Stimulated activated CD8-positive, alpha-beta memory T cell treated with anti-CD3 and anti-CD28 coated beads, Interleukin-7, amount 100 ng/mL, for 1 hour (primary cell): ENCODE measurements at places on chromosomes 1 and 21.

DNA sequence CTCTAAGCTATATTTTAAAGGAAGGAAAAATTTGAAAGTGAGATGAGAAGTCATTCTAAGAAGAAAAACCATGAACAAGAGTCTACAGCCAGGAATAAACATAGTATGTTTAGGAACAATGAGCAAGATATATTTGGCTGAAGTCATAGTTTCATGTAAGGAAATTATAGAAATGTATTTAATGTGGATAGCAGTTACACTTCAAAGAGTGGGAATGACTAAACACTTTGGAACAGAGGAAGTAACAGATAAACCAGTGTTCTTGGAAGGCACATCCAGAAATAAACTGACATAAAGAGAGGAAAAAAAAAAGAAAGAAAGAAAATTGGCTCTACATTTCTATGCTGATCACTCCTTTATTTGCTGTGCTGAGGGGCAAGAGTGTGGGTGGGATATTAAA, 18.0 kb downstream of the C8A start:
- DNase-seq, result no peak

DNA sequence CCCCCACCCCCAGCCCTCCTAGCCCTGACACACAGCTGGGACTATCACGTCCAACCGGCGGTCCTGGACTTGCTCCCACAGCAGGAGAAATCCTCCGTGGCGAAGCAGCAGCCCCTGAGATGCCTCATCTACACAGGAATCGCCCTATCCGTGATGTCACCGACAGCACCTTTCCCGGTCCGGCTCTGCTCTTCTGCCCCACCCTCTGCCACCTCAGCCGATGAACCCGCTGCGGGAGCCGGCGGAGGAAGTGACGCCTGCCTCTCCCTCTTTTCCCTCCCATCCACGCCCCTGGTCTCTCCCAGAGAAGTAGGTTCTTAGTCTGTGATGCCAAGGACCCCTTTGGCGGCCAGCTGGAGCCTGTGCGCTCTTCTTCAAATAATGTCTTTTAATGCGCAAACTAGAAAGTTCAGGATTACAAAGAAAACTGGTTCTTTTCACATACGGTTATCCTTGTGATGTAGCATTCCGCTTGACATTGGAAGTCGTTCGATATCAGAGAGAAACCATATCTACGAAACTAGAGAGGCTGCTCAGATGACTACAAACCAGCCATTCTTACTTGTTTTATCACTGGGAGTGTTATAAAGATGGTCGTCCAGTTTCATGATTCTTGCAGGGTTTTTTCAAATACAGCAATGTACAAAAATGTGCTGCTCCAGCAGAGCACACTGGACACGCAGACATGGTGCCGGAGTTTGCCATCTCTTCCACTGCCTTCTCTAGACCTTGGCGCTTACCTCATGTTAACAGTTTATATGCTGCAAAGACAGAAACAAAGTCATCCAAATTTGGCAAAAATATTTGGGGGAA, 120.3 kb downstream of the PPIAL4G start:
- no peak for DNase-seq

DNA sequence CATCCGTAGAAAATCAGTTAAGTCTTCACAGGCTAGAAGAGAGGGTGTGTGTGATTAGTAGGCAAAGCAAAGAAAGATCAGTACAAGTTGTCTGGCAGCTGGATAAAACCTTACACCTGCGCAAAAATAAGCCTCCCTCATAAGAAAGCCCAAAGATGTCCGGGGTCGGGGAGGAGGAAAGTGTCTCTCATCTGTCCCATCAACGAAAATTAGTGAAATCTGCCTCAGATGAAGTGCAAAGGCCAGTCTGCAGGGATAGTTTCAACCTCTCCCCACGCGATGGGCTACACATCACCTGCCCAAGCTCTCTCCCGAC, 333.9 kb downstream of the SRGAP2C start:
- DNase-seq, result no peak

DNA sequence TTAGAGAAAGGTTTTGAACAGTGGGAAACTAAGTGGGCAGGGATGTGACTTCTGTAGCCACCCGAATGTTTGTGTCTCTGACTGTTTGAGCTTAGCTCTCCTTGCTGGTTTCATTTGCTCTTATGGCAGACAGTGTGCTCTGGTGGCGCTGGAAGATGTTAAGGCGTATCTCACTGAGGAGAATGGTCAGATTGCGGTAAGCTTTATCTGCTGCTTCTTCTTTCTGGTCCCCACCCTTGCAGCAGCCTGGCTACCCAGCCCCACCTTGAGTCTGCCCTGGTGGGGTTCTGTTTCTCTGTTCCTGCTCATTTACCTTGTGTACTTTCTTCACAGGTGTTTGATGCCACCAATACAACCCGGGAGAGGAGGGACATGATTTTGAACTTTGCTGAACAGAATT, 9.9 kb downstream of the PFKFB2 start:
- no peak for DNase-seq

DNA sequence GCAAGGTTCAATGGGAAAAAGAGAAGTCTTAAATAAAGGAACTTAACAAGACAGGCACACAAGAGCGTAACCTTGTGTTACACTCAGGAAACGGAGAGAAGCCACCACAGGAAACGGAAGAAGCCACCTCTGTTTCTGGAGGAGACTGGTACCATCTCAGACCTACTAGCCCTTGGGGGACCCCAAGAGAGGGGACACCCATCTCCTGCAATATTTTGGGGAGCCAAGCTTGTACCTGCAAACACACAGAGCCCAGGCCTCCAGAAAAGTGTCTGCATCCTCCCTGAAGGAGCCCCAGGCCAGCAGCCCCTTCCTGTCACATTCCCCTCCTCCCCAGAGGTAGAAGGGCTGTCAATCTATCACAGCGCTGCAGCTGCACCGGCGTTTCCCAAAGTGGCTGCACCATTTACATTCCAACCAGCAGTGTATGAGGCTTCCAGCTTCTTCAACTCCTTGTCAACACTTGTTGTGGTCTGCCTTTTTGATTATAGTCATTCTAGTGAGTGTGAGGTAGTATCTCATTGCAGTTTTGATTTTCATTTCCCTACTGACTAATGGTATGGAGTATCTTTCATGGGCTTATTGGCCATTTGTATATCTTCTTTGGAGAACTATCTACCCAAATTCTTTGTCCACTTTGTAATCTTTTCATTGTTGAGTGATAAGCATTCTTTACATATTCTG, 23.0 kb upstream of the PADI1 start:
- no peak for DNase-seq

DNA sequence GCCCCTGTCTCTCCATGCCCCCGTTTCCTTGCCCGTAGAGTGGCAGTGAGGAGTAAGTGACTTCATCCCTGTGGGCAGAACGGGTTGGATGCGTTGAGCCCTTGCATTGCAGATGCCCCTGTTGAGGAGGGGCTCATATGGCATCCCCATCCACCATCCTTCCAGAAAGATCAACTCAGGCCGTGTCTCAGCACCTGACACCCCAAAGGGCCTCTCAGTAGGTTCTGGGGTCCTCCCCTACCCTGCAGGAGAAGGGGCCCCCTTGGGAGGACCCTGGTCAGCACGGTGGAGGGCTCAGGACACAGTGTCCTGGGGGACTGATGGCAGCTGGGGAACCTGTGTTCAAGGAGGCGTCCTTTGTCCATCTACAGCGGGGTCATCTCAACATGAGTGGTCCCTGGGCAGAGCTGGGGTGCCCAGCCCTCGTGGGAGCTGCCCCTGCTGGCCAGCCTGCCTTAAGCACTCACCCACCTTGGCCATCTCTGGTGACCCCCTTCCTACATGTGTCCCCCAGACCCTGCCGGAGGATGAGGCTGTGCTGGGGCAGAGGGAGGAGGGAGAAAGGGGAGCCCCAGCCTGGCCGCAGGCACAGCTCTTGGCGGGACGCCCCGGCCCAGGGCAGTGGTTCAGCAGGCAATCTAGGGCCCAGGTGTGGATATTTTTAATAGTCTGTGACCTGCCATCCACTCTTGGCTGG, 48.2 kb upstream of the ACTRT2 start:
- DNase-seq, result no peak

DNA sequence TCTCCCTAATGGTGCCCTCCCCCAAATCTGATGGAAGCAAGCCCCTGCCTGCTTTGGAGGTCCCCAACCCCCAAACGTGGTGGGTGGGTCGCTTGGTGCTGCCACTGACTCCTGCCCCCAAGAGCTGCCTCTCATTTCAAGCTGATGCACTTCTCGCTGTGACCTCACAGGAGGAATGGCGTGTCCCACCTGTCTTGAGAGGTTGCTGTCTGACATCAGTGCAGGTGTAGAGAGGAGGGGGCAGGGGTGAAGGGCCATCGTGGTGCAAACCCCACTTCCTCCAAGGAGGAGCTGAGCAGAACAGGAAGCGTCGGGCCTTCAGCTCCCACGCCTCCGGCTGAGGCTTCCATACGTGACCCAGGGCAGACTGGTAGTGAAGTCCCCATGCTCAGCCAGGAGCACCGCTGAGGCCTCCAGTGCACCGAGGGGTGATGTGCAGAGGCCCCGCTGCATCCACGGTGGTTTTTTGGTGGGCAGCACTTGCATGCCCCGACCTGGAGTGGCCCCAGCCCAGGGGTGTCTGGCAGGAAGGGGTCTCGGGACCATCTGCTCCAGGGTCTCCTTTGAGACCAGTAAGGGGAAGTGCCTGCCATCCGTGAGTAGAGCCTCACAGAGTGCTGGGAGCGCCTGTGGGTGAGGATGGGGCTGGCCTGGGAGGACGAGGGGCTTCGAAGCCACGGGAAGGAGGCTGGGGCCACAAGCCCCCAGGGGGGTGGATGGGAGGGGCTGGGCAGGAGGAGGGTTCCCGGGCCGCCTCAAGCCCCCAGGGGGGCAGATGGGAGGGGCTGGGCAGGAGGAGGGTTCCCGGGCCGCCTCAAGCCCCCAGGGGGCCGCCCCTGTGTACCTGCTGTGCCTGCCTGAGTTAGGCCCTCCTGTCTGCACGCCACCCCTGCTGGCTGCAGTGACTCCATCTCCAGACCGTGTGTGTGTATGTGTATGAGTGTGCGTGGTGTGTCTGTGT, 39.8 kb downstream of the WDR4 start:
- no peak for DNase-seq

DNA sequence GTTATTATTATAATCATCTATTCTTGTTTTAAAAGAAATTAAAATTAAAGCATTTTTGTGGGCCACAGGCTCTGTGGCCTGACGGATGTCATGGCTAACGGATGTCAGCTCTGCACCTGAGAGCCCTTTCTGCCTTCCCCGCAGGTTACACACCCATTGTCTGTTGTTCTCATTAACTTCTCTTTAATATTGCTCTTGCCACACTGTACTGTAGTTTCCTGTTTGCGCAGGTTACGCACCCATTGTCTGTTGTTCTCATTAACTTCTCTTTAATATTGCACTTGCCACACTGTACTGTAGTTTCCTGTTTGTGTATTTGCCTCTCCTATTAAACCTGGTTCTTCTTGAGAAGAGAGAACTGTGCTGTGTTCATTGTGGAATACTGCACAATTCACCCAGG, 294.4 kb upstream of the PLXNA2 start:
- no peak for DNase-seq

GRCh38 chr1:209667708-209668107, 7.5 kb upstream of the G0S2 start:
- DNase-seq, result no peak

DNA sequence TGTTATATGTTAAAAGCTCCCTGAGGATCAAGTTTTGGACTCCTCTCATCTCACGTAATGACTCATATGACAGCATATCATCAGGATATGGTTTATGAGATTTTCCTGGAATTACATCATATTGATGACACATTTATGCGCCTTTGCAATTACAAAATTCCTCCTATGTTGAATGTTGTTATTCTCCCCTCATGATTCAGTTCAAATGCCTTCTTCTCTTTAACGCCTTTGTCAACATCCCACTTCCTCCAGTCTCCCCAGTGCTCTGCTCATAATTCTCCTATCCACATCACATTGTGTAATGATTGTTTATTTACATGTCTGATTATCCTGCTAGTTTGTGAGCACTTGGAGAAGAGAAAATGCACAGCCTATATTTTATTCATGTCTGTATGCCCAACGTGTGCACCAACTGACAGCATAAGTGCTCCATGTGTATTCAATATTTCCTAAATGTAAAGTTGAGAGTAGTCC, 80.9 kb upstream of the BACH1 start:
- no peak for DNase-seq

DNA sequence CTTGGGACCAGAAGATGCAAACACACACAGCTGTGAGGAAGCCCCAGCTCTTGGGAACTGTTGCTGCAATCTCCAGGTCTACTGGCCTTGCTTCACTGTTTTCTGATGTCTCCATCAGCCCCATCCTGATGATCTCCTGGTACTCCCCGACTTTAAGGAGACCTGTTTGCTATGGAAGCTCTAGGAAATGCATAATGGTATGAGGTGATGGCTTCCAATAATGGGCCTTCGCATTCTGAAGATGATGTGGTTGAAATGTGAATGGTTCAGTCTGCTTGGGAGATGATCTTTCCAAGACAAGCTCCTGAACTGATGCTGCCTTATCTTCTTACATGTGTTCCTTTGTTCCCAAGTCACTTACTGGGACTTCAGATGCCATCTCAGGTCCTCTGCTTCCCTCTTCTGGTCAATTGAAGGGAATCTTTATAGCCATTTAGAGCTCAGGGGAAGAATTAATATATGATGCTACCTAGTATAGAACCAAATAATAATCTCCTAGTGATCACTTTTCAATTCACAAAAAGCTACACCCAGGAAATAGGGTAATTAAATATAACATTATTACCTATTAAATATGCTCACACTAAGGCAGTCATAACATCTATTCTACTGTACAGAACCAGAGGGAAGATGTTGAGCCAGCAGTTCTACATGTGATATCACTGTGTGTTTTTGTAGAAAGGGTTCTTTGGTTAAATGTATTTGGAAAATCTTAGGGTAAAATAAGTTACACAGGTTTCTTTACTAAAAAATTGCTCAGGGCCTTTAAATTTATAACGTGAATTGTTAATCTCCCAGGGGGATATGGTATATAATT, 73.9 kb upstream of the VTCN1 start:
- no peak for DNase-seq

DNA sequence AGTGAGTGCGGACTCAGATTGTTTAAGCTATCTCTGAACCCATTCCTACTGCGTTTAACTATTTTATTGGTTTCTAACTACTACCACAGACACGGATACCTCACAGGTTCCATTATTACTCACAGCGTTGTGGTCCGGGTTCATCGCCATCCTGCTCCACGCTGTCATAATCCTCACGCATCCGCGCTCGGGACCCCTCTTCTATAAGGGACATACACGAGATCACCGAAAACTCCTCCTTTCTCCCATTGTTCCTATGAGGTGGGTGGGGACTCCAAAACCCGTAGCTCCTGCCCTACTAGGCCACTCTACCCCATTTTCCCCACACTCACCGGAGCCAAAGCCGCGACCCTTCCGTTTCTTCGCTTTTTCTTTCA, 610 bp downstream of the RBM8A start:
- DNase-seq, result no peak

- no peak for DNase-seq
These were observed 53.5 kb upstream of the PRELP start for GRCh38 chr1:203422116-203422515.

- DNase-seq, result no peak
These were observed 68.4 kb upstream of the TLR5 start for GRCh38 chr1:223211323-223211985.

GRCh38 chr1:27122652-27123051, 32.3 kb downstream of the SLC9A1 start:
- DNase-seq, result no peak

DNA sequence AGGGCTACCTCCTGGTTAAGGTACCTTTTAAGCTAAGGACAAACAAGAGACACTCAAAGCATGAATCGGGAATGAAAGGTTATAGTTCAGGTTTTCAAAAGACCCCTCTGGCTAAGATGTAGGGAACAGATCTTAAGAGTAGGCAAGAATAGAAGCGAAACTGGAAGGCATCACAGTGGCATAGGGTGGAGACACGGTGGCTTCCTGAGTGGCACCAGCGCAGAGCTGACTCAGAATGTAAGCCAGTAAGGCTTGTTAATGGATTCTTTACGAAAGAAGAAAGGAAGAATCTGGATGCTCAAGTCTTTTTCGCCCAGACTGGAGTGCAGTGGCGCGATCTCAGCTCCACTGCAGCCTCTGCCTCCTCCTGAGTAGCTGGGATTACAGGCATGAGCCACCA, 21.2 kb downstream of the PADI6 start:
- DNase-seq, result no peak
